Activated CD4-positive, alpha-beta T cell treated with anti-CD3 and anti-CD28 coated beads for 36 hours (primary cell): ENCODE measurements at places on chromosomes 12 and 14.

DNA sequence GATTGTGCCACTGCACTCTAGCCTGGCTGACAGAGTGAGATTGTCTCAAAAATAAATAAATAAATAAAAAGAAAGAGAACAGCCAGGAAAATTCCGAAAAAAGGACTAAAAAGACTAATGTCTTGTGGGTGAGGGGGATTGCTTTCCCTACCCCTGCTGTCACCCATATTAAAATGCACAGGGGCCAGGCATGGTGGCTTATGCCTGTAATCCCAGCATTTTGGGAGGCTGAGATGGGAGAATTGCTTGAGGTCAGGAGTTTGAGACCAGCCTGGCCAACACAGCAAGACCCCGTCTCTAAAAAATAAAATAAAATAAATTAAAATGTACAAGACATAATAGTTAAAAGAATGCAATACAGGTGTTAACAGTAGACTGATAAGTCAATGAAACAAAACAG is 6.1 kb downstream of the DHRS1 start:
- peaks cover 40% of the 10 kb centered on the region for H3K36me3 ChIP-seq
- no peak overlapping the region for H3K4me3 ChIP-seq
- peaks cover 46% of the 10 kb centered on the region for H3K4me1 ChIP-seq
- no peak for DNase-seq
- H3K27ac ChIP-seq, result no peak overlapping the region

DNA sequence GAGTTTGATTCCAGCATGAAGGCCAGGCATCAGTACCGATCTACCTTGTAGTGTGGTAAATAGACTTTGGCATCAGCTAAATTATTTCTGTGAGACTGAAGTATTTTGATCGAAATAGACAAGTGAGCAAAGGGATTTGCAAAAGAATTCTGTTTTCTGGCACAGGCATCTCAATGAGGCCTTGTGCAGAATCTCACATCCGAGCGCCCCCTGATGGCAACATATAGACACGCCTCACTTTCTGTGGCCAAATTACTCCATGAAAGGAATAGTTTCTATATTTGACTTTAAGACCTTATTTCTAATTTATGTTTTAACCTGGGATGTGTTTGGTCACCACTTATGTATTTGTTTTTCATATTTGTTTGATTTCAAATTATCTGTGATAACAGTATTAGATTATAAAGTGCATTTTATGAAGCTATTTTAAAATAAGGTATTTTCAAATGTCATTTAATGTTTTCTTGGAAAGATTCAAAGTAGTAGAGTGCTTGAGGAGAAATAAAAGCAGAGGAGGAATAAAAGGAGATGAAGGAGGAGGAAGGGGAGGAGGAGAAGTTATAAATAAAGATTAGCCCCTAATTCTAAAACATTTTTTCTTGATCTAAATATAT is 731.9 kb downstream of the NRXN3 start:
- H3K36me3 ChIP-seq, result no peaks in the 10 kb centered on the region
- peak; percentile 39 for DNase-seq
- H3K4me3 ChIP-seq, result no peak overlapping the region
- peaks cover 6% of the 10 kb centered on the region for H3K27me3 ChIP-seq
- no peak overlapping the region for H3K27ac ChIP-seq
- H3K4me1 ChIP-seq, result no peaks in the 10 kb centered on the region

- H3K27ac ChIP-seq, result peak overlapping the region; percentile 56
- H3K4me3 ChIP-seq, result no peak overlapping the region
- DNase-seq, result no peak
- no peaks in the 10 kb centered on the region for H3K27me3 ChIP-seq
- H3K36me3 ChIP-seq, result no peaks in the 10 kb centered on the region
Observed at GRCh38 chr14:99420711-99421110, 59.9 kb downstream of the SETD3 start.

DNA sequence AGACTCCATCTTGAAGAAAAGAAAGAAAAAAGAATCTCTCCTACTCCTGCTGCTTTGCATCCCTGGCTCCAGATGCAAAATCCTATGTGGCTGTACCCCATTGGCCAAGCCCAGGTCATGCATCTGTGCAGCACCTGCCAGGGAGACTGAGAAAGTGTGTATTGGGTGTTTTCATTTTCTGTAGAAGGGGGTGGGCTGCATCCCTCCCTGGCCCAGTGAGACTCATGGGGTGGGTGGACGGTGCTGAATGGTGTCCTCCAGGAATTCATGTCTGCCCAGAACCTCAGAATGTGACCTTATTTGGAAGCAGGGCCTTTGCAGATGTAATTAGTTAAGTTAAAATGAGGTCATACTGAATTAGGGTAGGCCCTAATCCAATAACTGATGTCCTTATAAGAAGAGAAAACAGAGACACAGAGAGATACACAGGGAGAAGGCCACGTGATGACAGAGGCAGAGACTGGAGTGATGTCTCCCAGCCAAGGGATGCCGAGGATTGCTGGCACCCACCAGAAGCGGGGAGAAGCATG is 23.2 kb downstream of the MOAP1 start:
- H3K36me3 ChIP-seq, result no peaks in the 10 kb centered on the region
- no peaks in the 10 kb centered on the region for H3K27me3 ChIP-seq
- no peak for DNase-seq
